ENCODE measurements at places on chromosomes 7 and 10.

GRCh38 chr10:102644066-102644645 is at the start of gene TRIM8:
Gene TRIM8 (plus strand): TSS chr10:102644479. CDS start chr10:102644618, 139 bp downstream.
- peak; percentile 42 for DNase-seq

DNA sequence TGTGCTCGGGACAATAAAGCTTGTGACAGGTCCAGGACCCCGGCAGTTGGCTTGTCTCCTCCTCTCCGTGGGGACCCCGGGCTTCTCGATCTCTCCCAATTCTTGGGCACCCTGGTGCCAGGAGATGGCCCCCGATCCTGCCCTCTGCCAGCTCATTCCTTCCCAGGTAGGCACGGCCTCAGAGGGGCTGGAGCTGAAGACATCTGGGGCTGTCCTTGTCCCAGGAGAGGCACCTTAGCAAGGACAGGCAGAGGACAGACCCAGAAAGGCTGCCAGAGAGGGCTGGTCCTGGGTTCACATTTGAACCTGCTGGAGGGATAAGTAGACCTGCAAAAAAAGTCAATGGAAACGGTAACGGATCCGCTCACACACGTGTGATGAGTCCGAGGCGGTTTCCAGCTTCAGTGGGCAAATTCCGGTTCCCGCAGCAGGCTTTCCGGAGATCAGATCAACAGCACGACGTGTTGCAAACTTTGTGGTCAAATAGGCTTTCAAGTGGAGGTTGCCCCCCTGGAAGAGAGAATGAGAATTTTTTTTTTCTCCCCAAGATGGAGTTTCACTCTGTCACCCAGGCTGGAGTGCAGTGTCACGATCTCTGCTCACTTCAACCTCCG is 47.7 kb upstream of the GTF2IRD1 start:
- no peak for DNase-seq

DNA sequence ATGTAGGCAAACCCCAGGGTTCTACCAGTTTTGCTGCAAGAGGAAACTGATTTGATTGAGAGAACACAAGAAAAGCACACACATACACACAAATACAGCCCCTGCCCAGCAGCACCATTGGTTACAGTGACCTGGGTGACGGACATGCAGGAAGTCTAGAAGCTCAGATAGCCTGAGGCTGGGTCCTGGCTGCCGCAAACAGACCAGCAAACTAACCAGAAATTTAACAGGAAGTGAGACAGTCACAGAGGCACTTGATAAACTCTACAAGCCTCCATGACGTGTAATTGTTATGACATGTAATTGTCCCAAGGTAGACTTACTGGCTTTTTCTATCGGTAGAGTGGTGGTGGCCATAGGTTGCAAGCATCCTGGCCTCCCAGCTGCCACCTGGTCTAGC is 58.9 kb downstream of the PRKAR2B start:
- no peak for DNase-seq

DNA sequence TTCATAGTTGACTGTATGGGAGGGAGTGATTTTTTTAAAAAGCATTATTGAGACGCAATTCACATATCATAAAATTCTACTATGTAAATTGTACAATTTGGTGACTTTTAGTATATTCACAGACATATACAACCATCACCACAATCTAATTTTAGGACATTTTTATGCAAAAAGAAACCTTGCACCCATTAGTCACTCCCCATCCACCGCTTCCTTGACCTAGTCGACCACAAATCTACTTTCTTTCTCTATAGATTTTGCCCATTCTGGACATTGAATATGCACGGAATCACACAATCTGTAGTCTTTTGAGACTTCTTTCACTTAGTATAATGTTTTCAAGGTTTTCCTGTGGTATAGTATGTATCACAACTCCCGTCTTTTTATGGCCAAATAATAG is 54.6 kb downstream of the BLNK start:
- DNase-seq: no peak
